ENCODE measurements at places on chromosomes 7 and 10.

DNA sequence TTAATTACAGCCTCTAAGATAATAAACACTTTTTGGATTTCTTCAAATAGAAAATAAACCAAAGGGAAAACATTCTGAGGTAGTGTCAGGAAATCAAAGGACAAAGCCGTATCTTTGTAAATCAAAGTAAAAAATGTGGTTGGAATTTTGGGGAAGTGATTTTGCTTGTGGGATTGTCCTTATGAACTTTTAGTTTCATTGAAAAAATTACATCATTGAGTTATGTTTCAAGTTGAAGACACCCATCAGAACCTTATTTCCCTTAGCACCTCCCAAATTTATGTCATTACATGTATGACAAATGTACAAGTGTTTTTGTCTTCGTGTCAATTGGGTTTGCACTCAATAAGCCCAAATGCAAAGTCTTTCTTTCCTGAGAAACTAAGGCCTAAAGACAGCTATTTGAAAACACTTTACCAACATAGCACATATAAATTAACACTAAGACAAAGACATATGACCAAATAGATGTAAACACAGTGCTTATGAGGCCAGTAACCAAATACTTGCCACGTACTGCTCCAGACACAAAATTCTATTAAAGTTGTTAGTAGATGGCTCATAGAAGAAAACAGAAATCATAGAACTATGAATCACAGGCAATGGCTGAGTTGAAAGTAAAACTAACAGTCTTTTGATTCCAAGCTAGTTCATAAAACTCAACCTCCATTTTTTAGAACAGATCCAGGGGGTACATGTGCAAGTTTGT is 26.9 kb upstream of the LAMB4 start:
- DNase-seq: no peak

- DNase-seq: no peak
Observed at GRCh38 chr7:67209256-67209655, 212.6 kb downstream of the TYW1 start.

- DNase-seq: no peak
Observed at GRCh38 chr10:123143162-123143824, 4.6 kb upstream of the HMX2 start.

DNA sequence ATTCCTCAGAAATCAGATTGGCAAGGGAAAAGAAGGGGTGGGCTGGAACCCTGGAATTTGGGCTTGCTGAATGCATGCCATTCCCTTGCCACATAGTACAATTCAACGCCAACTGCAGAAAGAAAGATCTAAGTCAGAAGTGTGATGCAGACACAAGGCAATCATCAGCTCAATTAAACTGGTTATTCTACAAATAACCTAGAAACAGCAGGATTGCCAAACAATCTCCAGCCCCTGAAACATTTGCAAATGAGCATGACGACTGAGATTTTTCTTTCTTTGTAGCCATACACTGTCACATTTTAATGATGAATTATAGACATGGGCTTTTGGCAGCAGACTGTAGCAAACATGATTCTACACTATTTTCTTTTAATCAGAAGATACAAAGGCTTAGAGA is 16.5 kb upstream of the CREB5 start:
- DNase-seq: no peak

GRCh38 chr7:55477781-55478374 is 94.4 kb downstream of the VOPP1 start:
- no peak for DNase-seq

DNA sequence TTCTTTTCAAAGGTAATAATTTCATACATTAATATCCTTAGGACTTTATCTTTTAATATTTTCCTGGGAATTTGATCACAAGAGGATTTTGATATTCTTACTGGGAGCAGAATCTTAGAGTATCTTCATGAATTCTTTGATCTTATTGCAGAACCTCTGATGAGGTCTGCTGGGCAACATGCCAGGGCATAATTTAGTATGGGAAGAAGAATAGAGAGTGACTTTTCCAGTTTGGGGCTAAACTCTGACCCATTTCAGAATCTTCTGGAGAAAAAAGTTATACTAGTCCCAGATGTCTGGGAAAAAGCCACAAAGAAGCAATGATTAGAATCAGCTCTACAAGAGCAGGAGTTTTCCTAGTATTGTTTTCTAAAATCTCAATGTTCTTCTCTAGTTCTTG is 28.0 kb upstream of the RSU1 start:
- DNase-seq: no peak

GRCh38 chr10:73209705-73210104 is 37.4 kb downstream of the DNAJC9 start:
- no peak for DNase-seq

DNA sequence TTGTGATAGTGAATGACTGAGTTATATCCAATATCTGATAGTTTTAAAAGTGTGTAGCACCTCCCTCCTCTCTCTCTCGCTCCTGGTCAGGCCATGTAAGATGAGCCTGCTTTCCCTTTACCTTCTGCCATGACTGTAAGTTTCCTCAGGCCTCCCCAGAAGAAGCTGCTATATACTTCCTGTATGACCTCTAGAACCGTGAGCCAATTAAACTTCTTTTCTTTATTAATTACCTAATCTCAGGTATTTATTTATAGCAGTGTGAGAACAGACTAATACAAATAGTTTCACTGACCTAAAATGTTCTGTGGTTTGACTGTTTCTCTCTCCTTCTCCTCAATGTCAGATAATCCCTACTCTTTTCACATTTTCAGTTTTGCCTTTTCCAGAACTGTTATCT is 321.3 kb upstream of the MBL2 start:
- DNase-seq: no peak

GRCh38 chr10:77286531-77287508 is 350.8 kb downstream of the KCNMA1 start:
- peak; percentile 45 for DNase-seq

DNA sequence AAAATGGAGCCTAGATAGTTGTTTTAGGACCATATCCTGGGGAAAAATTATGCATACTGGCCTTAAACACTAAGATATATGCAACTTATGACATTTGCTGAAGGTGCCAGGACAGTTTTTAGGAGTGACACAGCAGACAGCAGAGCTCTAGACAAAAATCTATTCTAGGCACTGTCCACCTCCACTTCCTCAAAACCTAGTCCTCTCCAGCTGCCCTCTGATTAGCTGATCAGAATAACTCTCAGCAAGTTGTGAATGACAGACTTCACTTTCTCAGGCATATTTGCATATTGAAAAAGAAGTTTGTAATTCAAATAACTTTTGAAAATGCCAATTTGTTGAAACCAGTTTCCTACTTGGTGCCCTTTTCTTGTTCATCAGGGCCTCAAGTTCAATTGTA is 152.3 kb upstream of the STEAP4 start:
- DNase-seq: no peak

- peak; percentile 72 for DNase-seq
Observed at GRCh38 chr7:128031901-128032604, 816 bp upstream of the LRRC4 start.

DNA sequence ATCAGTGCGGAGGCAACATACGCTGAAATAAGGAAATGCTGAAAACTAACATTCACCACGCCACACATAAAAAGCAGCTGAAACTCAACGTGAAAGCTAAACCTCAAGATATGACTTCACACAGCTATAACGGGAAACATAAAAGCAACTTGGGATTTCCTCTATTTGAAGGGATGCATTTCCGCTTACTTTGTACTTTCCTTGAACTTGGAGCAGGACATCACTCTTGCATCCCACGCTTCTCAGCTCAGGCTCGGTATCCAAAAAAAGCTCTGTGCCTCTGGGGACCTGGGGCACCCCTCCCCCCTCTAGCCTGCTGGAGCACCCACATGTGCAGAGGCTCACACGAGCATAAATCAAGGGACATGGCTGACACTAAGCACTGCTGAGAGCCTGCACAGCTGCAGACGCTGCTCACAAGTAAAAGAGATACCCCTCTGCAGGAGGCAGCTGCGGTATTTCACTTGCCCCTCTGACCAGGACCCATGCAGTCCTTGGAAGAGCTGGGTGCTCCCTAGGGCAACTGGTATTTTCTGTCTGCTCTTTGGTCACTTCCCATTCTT is 34.2 kb downstream of the PARD3 start:
- no peak for DNase-seq

- no peak for DNase-seq
Observed at GRCh38 chr7:66348531-66348930, 143.4 kb downstream of the TPST1 start.

DNA sequence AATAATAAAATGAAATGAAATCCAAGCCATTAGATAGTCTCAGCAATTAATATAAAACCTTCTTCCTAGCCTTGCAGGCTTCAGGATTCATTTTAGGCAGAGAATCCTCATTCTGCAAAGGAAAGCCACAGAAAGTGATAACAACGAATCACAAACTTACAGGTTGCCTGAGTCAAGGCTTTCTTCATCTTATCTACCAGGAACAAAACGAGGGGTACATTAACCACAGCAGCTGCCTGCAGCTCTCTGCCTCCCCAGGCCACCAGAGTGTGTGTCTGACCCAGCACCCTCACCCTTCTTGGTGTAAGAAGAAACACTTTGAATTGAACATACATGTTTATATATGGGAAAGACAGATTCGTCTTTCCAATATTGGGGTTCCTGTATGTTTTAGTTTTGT is 12.5 kb upstream of the TNS3 start:
- no peak for DNase-seq

DNA sequence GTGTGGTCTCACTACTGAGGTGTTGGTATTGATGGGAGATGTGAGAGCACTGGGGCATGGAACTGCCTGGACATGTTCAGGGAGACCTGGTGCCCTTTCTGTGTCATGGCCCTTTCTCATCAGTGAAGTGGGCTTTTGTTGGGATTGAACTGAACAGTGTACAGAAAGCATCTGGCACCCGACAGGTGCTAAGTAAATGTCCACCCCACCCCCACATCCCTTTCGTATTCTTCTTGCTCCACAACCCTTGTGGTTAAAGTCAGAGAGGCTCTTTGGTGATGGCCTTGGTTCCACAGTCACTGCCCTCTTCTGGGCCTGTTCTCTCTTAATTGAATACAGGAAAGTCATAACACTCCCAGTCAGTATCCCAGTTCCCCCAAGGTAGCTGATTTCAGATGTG is 5.4 kb downstream of the NOM1 start:
- DNase-seq: no peak

GRCh38 chr10:30188556-30189237 is 129.3 kb upstream of the JCAD start:
- no peak for DNase-seq

DNA sequence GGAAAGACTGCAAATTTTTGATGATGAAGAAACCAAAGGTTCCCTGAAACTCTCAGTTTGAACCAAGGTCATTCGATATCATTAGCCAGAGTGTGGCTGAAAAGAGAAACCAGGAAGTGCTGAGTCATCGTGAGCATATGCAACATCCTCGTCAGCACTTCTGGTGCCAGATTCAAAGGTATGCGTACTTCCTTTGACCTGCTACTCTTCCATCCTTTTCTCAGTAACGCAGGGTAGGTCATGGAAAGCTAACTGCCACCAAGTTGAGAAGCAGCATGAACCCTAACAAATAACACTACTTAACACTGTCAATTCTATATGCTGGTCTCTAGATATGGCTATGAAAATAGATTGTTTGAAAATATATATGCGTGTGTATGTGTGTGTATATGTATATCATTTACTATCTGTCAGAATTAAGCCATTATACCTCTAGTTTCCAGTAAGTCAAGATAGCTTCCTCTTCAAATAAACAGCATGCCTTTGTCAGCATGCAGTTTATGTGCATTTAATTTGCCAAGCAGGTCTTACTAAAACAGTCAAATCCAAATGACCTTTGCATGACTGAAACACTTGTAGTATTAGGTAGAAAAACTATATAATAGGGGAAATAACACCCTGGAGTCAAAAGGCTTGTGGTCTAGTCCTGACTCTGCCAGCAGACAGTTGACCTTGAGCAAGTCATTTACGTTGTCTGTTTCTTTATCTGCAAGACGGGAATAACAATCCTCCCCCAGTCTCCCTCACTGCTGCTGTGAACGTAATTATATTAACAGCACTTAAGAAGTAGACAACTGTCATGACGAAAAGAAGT is 26.4 kb downstream of the CDK6 start:
- no peak for DNase-seq

DNA sequence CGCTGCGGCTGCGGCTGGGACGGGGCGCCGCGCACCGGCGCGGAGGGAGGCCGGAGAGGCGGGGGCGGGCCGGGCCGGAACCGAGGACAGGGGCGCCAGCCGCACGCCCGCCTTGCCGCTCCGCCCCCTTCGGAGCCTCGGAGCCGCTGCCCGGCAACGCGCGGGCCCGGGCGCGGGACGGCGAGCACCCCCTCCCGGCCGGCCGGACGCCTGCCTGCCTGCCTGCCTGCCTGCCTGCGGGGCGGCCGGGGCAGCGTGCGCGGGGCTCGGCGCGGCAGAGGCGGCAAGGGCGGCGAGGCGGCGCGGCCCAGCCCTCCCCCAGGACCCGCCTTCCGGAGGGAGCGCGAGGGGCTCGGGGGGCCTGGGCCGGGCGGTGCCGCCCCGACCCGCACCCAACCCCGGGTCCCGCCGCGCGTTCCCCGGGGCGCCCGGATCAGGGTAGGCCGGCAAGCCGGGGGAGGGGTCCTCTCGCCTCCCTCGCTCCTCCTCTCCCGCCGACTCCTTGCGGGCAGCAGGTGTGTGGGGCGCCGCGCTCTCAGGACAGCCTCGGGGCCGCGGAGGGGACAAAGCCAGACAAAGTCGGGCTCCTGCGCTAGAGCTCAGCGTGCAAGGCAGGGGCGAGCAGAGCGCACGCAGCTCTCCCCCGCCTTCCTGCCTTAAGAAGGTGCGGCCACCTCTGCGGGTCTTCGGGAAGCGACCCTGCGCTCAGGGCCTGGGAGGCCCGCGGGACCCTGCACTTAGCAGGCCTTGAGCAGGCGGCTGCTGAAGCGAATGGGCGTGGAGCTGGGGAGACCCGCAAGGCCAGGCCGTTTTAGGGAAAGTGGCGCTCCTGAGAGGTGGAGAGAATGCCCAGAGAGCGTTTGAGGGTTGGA is at the start of gene KIAA1549:
TSS of gene KIAA1549 (minus strand) at position 58 of the 872 bp plus-strand sequence. CDS start 120 bp downstream, outside the sequence.
- peak; percentile 83 for DNase-seq

- no peak for DNase-seq
Observed at GRCh38 chr10:8360365-8360764, 305.9 kb downstream of the GATA3 start.

GRCh38 chr7:134461916-134462315 is 3.0 kb upstream of the AKR1B1 start:
- no peak for DNase-seq

GRCh38 chr10:99777918-99778714 is 4.3 kb upstream of the ABCC2 start:
- DNase-seq: no peak

- DNase-seq: no peak
Observed at GRCh38 chr7:31783221-31783620, 96.2 kb downstream of the PPP1R17 start.

GRCh38 chr7:30183749-30184369 is 49.1 kb downstream of the MTURN start:
- DNase-seq: no peak

GRCh38 chr10:132373241-132373955 is 23.6 kb upstream of the PWWP2B start:
- DNase-seq: no peak

DNA sequence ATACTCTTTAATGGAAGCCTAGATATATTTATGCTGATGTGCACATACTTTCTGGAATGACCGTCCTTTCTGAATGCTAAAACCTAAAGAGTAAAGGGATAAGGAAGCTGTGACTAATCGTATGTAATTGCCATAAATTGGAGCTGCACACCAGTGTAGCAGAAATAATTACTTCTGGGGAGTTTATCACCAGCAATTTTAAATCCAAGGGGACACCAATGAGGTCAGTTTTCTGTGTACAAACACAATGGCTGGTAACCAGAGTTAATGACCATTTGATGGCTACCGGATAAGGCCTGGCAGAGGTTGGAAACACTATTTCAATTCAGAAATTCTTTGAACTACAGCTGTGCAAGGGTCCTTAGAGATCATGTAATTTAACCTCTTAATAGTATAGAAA is 670.1 kb downstream of the REEP3 start:
- peak; percentile 7 for DNase-seq

GRCh38 chr7:38558761-38559345 is 72.3 kb downstream of the AMPH start:
- no peak for DNase-seq
